Activated CD4-positive, alpha-beta T cell treated with anti-CD3 and anti-CD28 coated beads for 1 hour (primary cell): ENCODE measurements at places on chromosomes 2 and 18.

- DNase-seq, result no peak
Measured at GRCh38 chr2:10935953-10936942, 24.5 kb downstream of the KCNF1 start.

- DNase-seq, result no peak
Measured at GRCh38 chr2:47512581-47513083, 109.7 kb downstream of the MSH2 start.

- DNase-seq, result no peak
Measured at GRCh38 chr2:73870084-73870483, 22.7 kb upstream of the ACTG2 start.

DNA sequence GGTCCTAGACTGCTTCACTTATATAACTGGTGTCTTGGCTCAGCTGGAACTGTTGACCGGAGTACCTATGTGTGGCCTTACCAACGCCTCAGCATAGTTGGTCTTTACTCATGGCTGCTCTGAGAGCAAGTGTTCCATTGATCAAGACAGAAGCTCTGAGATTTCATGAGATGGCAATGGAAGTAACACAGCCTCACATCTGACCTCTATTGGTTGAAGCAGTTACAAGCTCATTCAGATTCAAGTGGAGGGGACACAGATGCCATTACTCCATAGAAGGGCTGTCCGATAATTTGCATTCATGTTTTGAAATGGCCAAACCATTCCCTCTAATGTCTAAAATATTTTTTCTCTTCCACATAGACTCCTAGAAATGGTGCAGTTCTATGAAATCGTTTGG is 46.4 kb upstream of the STK39 start:
- DNase-seq, result no peak

- DNase-seq, result no peak
Measured at GRCh38 chr2:100107906-100108647, 34.3 kb downstream of the AFF3 start.
